ENCODE measurements at places on chromosomes 7 and 10.
A peak's percentile ranks its signal among the peaks of the same experiment; 100 is the strongest.

DNA sequence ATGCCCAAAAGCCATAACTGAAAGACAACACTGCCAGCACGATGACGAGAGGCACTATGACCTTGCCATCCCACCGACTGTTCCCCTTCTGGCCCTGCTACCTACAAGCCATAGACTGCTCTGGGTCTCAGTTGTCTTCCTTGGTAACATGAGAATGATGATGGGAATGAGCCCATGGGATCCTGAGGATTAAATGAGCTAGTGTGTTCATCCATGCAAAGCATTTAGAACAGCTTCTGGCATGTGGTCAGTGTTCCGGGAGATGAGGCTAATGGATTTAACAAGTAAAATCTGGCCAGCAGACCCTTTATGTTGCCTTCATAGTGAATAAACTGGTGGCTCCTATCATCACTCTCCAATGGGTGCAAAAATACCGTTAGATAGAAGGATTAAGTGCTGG lies 62.4 kb upstream of the WDR11 start:
- H3K4me3 ChIP-seq = no peak overlapping the region
- no peak overlapping the region for H3K27ac ChIP-seq
- no peaks in the 10 kb centered on the region for H3K4me1 ChIP-seq
- H3K36me3 ChIP-seq = no peaks in the 10 kb centered on the region

DNA sequence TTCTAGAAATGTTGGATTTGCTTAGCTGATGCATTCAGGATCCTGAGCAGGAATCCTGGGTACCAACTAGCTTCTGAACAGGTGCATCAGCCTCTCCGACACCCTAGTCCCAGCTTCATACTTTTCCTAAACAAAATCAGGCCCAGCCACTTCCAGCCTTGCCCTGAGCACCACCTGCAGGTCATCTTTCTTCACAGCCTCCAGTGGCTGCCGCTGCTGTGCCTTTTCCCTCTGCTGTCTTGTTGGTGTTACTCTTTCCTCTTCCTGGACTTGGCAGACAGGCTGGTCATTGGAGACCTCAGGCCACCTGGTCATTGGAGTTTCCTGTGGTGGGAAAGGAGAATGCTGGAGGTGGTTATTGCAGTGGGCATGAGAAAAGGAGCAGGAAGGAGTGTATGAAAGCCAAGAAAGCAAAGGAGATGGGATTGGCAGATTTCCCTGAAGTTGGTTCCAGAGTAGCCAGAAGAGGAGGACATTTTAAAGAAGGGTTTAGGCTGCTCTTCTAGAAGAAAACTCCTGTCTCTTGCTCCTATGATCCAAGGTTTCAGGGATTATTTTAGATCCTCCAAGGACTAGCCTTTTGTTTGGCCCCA lies 48.2 kb upstream of the NFKB2 start:
- H3K4me3 ChIP-seq = no peak overlapping the region
- no peak overlapping the region for H3K27ac ChIP-seq
- H3K27me3 ChIP-seq = no peaks in the 10 kb centered on the region

DNA sequence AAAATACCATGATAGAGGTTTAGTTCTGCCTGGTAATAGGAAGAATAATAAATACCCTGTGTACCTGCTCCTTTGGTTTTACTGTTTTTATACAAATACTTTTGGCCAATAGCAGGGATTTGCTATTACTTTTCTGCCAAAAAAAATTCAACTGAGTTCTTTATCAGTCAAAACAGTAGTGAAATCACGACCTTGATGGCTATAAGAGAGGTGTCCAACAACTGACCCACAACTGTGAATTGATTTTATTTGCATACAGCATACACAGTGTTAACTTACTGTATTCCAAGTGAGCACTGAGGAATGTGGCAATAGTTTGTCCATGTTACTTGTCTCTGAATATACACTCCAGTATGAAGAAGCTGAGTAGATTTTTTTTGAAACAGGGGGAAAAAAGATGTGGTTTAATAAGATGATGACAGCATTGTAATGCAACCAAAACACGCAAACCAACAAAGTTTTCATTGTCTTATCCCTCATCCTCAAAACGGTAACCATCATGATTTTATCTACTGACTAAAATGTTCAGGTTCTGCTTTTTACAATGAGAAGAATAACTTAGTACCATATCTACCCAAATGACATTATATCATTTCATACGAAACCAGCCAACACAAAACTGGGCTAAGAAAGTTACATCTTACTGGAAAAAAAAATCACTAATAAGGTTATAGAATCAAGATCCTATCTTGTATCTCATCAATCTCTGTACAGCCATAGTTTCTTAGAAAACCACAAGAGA lies 63.3 kb downstream of the GSAP start:
- no peaks in the 10 kb centered on the region for H3K27me3 ChIP-seq
- no peak overlapping the region for H3K27ac ChIP-seq
- DNase-seq = no peak
- no peak overlapping the region for H3K4me3 ChIP-seq
- peaks cover 5% of the 10 kb centered on the region for H3K4me1 ChIP-seq

GRCh38 chr10:89894051-89894450 lies 192.7 kb downstream of the KIF20B start:
- no peaks in the 10 kb centered on the region for H3K36me3 ChIP-seq
- H3K4me1 ChIP-seq = peaks cover 24% of the 10 kb centered on the region
- H3K27me3 ChIP-seq = no peaks in the 10 kb centered on the region
- no peak overlapping the region for H3K27ac ChIP-seq
- H3K4me3 ChIP-seq = no peak overlapping the region
- DNase-seq = no peak

- DNase-seq = peak; percentile 25
- H3K36me3 ChIP-seq = no peaks in the 10 kb centered on the region
- no peaks in the 10 kb centered on the region for H3K27me3 ChIP-seq
- H3K27ac ChIP-seq = no peak overlapping the region
These were observed 210.9 kb downstream of the DGKB start for GRCh38 chr7:14691597-14692203.

All from MM.1S (cell line).